ENCODE measurements at places on chromosomes 16 and 17. TPM values are rescaled to one million over a fixed set of nuclear protein-coding genes. Genes with fewer than 3 reads are reported as not detected.
A peak's percentile ranks its signal among the peaks of the same experiment; 100 is the strongest.

CDH1 gene
- total RNA-seq = 0.16 TPM

CAVIN1 gene
- total RNA-seq = 2.0 TPM

CDH11 gene
- not detected for total RNA-seq

SLC12A3 gene
- total RNA-seq = not detected

KCNAB3 gene
- total RNA-seq = 7.6 TPM

HID1 gene
- total RNA-seq = 1.7 TPM

- peaks cover 23% of the 10 kb centered on the region for H3K4me1 ChIP-seq
- peak; percentile 42 for DNase-seq
- H3K4me3 ChIP-seq = peak overlapping the region; percentile 63
- no peaks in the 10 kb centered on the region for H3K36me3 ChIP-seq
- peaks cover 7% of the 10 kb centered on the region for H3K27me3 ChIP-seq
Measured at GRCh38 chr17:82332669-82333278, 792 bp downstream of the SECTM1 start.

GRCh38 chr16:79864781-79865391 lies 264.3 kb upstream of the MAF start:
- no peaks in the 10 kb centered on the region for H3K4me1 ChIP-seq
- DNase-seq = no peak
- H3K36me3 ChIP-seq = no peaks in the 10 kb centered on the region
- no peaks in the 10 kb centered on the region for H3K27me3 ChIP-seq
- no peak overlapping the region for H3K27ac ChIP-seq
- H3K4me3 ChIP-seq = no peak overlapping the region

- H3K27me3 ChIP-seq = no peaks in the 10 kb centered on the region
- no peak overlapping the region for H3K4me3 ChIP-seq
Measured at GRCh38 chr16:89765292-89765830, 44.0 kb downstream of the ZNF276 start.

GRCh38 chr16:79170555-79171246 lies 429.8 kb downstream of the MAF start:
- peaks cover 6% of the 10 kb centered on the region for H3K36me3 ChIP-seq
- no peak overlapping the region for H3K4me3 ChIP-seq
- no peak for DNase-seq
- H3K27ac ChIP-seq = no peak overlapping the region

DNA sequence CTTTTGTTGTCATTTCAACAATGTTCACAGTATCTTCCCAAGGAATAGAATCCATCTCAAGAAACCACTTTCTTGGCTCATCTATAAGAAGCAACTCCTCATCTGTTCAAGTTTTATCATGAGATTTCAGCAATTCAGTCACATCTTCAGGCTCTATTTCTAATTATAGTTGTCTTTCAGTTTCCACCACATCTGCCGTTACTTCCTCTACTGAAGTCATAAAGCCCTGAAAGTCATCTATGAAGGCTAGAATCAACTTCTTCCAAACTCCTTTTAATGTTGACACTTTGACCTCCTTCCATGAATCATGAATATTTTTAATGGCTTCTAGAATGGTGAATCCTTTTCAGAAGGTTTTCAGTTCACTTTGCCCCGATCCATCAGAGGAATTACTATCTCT lies 102.1 kb downstream of the CDH13 start:
- no peak overlapping the region for H3K27ac ChIP-seq
- no peaks in the 10 kb centered on the region for H3K36me3 ChIP-seq
- H3K4me1 ChIP-seq = peaks cover 8% of the 10 kb centered on the region
- H3K4me3 ChIP-seq = no peak overlapping the region

DNA sequence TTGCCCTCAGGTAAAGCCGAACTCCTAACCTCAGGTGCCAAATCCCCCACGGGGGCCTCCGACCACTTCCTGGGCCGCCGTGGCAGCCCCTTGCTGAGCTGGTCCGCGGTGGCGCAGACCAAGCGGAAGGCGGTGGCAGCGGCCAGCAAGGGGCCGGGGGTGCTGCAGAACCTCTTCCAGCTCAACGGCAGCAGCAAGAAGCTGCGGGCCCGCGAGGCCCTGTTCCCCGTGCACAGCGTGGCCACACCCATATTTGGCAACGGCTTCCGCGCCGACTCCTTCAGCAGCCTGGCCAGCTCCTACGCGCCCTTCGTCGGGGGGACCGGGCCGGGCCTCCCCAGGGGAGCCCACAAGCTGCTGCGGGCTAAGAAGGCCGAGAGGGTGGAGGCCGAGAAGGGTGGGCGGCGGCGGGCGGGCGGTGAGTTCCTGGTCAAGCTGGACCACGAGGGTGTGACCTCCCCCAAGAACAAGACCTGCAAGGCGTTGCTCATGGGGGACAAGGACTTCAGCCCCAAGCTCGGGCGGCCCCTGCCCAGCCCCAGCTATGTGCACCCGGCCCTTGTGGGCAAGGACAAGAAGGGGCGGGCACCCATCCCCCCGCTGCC lies 51.6 kb downstream of the ACTG1 start:
- H3K36me3 ChIP-seq = no peaks in the 10 kb centered on the region
- no peak overlapping the region for H3K27ac ChIP-seq
- DNase-seq = no peak

- DNase-seq = no peak
- H3K4me3 ChIP-seq = no peak overlapping the region
- no peak overlapping the region for H3K27ac ChIP-seq
- peaks cover 61% of the 10 kb centered on the region for H3K27me3 ChIP-seq
- no peaks in the 10 kb centered on the region for H3K4me1 ChIP-seq
- no peaks in the 10 kb centered on the region for H3K36me3 ChIP-seq
Measured at GRCh38 chr16:86293906-86294305, 216.4 kb upstream of the FOXF1 start.

DNA sequence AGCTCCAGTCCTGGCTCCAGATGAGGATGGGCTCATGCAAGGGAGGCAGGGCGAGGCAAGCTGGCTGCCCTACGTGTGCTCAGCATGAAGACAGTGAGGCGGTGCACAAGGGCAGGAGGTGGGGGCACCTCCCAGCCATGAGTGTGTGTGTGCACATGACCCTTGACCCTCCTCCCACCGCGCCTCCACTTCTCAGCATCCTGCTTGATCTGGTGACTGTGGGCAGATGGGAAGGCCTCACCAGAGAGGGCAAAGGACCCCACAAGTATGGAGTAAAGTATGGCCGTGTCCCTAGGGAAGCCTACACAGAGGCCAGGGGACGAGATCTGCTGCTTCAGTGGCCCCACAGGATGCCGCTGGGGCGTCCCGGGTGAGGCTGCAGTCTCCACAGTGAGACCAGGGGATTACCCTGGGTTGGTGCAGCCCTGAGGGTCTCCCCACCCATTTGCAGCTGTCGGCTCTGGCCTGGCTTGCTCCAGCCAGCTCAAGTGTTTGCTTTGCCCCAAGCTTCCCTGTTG lies 7.9 kb upstream of the RNF222 start:
- no peaks in the 10 kb centered on the region for H3K36me3 ChIP-seq
- H3K4me3 ChIP-seq = no peak overlapping the region
- peaks cover 6% of the 10 kb centered on the region for H3K4me1 ChIP-seq
- no peak overlapping the region for H3K27ac ChIP-seq

DNA sequence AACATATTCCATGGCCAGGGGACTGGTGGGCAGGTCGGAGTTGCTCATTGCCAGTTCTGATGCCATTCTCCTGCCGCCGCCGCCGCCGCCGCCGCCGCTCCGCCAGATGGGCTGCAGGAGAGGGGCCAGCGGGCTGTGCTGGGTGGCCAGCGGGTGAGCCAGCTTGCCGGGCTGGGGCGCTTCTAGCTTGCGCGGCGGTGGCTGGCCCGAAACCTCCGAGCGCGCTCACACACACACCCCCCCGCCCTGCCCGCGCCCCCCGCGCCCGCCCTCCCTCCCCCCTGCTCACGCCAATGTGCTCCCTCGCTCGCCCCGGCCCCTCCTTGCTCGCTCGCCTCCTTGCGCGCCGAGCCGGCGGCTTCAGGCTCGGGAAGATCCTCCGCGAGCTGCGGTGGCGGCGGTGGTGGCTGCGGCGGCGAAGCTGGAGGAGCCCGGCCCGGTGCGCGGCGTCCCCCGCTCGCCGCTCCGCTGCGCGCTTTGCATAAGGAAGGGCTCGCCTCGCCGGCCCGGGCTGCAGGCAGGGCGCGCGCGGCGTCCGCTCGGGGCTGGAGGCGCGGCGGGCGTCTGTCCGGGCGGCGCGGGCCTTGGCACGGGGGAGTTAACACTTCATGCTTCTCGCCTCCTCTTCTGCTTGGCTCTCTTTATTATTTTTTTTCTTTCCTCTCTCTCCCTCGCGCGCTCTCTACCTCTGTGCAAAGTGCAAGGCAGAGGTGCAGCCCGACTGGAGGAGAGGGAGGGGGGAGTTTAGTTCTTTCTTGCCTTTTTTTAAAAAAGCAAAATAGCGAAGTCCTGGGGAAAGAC lies 500 bp downstream of the MAF start:
- peaks cover 29% of the 10 kb centered on the region for H3K4me1 ChIP-seq
- peak; percentile 37 for DNase-seq
- peaks cover 3% of the 10 kb centered on the region for H3K36me3 ChIP-seq
- peaks cover 48% of the 10 kb centered on the region for H3K27me3 ChIP-seq

GRCh38 chr17:41013181-41013580 lies 4.3 kb upstream of the KRTAP3-1 start:
- H3K4me1 ChIP-seq = no peaks in the 10 kb centered on the region
- H3K36me3 ChIP-seq = no peaks in the 10 kb centered on the region
- H3K27ac ChIP-seq = no peak overlapping the region
- no peaks in the 10 kb centered on the region for H3K27me3 ChIP-seq
- no peak overlapping the region for H3K4me3 ChIP-seq

DNA sequence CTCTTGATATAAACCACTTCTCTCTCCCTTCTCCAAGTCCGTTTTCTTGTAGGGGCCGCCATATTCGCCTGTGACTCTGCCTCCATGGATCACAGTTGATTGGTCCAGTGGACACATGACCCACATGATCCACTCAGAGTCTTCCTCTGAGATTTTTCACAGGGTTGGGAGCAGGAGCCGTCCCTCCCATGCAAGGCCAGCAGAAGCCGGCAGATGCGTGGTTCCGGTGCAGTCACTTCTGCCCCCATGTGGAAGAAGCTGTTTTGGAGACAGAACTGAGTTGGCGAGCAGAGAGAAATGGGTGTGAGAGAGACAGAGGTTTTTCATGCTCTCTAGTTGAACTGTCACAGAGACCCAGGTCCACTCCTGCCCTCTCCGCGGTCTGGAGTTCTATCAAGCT lies 83.3 kb downstream of the C16orf95 start:
- DNase-seq = no peak
- no peak overlapping the region for H3K27ac ChIP-seq
- peaks cover 12% of the 10 kb centered on the region for H3K27me3 ChIP-seq
- H3K4me1 ChIP-seq = peaks cover 12% of the 10 kb centered on the region

- no peaks in the 10 kb centered on the region for H3K36me3 ChIP-seq
- no peak overlapping the region for H3K27ac ChIP-seq
- H3K4me3 ChIP-seq = no peak overlapping the region
Measured at GRCh38 chr17:27793906-27794569, 6.3 kb downstream of the NOS2 start.

- H3K36me3 ChIP-seq = no peaks in the 10 kb centered on the region
- H3K4me1 ChIP-seq = no peaks in the 10 kb centered on the region
- no peak for DNase-seq
- no peaks in the 10 kb centered on the region for H3K27me3 ChIP-seq
Measured at GRCh38 chr16:72960101-72960500, 87.8 kb downstream of the ZFHX3 start.

GRCh38 chr16:30054959-30055553 lies 10.5 kb upstream of the ALDOA start:
- H3K4me3 ChIP-seq = peak overlapping the region; percentile 28
- no peak overlapping the region for H3K27ac ChIP-seq

All from activated CD8-positive, alpha-beta T cell treated with anti-CD3 and anti-CD28 coated beads for 36 hours (primary cell).